Effector CD4-positive, alpha-beta T cell (primary cell): ENCODE measurements at places on chromosomes 11 and 22.

DNA sequence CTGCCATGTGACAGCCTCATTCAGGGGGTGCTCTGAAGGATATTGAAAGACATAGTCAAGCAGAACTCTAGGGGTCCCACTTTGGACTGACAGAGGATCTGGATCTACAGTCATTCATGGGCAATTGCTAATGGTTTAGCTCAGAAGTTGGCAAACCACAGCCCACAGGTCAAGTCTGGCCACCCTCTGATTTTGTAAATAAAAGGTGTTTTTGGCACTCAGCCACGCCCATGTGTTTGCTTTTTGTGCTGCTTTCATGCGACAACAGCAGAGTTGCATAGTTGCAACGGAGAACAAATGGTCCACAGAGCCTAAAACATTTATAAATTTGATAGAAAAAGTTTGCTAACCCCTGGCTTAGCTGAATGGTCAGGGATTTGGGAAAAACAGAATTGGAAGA lies 41.7 kb downstream of the RPS6KA4 start:
- no peak for DNase-seq

GRCh38 chr11:124895471-124895971 lies 2.1 kb downstream of the ROBO4 start:
- no peak for DNase-seq

DNA sequence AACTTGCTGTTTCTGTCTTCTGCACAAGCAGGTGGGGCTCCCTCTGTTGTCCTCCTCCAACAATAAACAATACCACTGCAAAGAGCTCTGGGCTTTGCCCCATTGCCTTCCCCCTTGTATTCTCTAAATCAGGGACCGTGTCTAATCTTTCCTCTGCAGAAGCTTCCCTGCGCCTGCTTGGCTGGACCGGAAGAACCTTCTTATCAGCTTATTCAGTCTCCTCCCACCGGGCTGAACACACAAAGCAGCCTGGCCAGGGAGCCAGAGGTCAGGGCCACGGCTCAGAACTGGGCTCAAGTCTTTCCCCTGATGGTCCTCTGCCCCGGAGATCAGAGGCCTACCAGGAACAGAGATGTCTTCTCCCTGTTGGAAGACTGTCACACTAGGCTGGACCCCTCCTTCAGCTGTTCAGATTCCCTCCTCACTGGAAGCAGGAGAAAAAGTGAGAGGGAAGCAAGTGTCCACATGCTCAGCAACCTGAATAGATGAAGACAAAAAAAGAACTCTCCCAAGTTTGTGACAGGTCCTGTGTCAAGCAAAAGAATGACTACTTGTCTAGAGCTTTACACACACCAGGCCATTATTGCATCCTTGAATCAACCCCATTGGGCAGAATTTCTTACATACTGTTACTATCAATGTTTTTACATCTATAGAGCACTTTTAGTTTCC lies 63.7 kb downstream of the RAB30 start:
- DNase-seq, result no peak

GRCh38 chr11:14578541-14578956 lies 58.4 kb upstream of the PSMA1 start:
- peak; percentile 68 for DNase-seq

DNA sequence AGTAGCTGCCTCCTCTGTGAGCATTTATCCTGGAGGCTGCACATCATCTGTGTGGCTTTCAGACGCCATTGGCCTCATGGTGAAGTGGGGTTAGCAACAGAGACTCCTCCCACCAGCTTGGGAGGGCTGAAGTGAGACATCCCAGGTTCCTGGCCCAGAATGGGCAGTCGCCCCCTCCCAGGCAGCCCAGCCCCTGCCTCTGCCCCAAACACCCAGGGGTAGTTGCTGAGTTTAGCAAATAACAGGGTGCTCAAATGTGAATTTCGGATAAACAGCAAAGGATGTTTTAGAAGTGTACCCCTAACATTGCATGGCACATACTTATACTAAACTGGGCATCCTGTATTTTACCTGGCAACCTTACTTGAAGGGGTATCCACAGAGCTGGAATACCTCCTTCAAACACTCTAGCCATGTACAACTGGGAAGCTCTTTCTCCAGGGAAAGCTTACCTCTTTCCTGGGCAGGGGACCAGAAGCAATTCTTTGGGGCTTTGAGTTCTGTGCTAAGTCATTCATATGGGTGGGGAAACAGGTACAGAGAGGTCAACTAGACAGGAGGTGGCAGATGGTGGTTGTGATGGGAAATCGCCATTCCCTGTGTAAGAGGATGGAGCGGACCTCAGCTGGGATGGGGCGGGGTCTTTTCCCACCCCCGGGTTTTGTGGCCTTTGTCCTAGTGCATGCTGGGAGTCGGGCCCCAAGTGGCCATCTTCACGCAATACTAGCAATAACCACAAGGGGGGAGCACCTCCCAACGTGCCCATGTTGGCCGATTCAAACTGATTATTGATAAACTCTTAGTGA lies 19.3 kb downstream of the MTFP1 start:
- peak; percentile 28 for DNase-seq

DNA sequence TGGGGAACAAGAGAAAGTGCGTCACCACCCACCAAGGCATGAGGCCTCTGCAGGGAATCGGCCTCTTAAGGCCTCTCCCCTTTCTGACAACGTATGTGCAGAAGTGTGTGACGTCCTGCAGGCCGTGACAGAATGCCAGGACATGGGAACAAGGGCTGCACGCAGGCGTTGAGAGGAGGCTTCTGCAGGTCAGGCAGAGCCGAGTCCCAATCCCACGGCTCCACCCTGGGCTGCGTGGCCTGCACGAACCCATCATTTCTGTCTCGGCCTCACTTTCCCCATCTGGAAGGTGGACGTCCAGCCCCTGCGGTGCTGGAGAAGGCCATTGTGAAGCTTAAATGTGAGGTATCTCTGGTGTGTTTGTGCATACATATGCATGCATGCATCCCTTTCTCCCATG lies 61.8 kb downstream of the SHANK2 start:
- no peak for DNase-seq

DNA sequence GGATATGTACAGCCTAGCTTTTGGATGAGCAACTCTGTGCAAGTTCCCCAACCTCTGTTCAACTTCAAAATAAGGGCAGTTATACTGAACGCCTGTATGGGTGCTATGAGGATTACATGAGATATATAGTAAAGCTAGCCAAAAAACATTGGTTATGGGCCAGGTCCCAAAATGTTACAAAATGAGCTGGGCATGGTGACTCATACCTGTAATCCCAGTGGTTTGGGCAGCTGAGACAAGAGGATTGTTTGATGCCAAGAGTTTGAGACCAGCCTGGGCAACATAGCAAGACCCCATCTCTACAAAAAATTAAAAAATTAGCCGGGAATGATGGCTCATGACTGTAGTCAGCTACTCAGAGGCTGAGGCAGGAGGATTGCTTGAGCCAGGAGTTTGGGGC lies 118.4 kb downstream of the TEAD1 start:
- no peak for DNase-seq

- DNase-seq, result no peak
Observed at GRCh38 chr11:103358251-103358650, 249.0 kb downstream of the DYNC2H1 start.

- DNase-seq, result no peak
Observed at GRCh38 chr11:79193663-79194310, 247.0 kb downstream of the TENM4 start.

GRCh38 chr11:22930816-22931594 lies 70.7 kb upstream of the CCDC179 start:
- DNase-seq, result no peak

GRCh38 chr11:73177778-73178539 lies 35.8 kb upstream of the FCHSD2 start:
- DNase-seq, result peak; percentile 68
